Progenitor cell of endocrine pancreas (in vitro differentiated cells): ENCODE measurements at places on chromosomes 4 and X. TPM values are rescaled to one million over a fixed set of nuclear protein-coding genes. Genes with fewer than 3 reads are reported as not detected.

DNA sequence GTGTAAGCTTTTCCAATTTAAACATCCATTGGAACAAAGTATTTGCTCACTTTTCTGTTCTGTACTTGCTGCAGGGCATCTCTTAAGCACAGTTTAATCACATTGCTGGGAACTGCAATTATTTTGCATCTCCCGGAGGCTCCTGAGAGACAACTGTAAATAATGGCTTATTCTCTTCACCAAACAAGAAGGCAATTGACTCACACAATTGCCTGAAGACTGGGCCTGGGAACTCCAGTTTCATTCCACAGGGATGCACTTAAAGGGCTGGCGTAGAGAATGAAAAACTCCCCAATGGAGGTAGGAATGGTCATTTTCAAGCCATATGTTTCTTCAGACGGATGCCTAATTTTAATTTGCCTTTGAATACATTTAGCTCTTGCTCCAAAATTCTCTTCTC is 29.5 kb downstream of the TFDP3 start:
- H3K27me3 ChIP-seq, result peaks cover 3% of the 10 kb centered on the region
- no peak overlapping the region for H3K4me3 ChIP-seq
- H3K36me3 ChIP-seq, result no peaks in the 10 kb centered on the region

DNA sequence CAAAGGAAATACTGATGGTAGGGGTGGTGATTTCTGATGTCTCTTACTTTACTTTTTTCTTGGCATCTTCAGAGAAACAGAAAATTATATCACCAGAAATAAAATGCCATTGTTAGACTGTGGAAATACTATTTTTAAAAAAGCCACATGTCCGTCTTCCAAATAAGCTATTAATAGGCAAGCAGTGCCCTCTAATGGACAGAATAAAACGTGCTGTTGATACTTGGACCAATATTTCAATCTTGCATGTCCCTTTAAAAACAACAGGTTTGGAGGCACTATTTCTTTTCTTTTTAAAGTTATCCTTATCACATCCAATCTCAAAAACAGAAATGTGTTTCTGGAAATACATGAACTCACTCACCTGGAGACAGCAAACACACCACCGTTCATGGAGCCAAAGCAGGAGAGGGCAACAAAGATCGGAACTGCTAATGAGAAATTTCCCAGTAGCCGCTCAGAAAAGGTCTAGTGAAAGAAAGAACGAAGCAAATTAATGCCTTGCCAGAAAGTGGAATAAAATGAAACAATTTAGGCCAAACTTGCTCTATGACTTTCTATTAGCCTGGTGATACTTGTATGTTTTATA is 59.2 kb downstream of the SLC7A11 start:
- no peak overlapping the region for H3K27ac ChIP-seq
- H3K27me3 ChIP-seq, result no peaks in the 10 kb centered on the region
- no peak for DNase-seq
- peaks cover 3% of the 10 kb centered on the region for H3K36me3 ChIP-seq

DNA sequence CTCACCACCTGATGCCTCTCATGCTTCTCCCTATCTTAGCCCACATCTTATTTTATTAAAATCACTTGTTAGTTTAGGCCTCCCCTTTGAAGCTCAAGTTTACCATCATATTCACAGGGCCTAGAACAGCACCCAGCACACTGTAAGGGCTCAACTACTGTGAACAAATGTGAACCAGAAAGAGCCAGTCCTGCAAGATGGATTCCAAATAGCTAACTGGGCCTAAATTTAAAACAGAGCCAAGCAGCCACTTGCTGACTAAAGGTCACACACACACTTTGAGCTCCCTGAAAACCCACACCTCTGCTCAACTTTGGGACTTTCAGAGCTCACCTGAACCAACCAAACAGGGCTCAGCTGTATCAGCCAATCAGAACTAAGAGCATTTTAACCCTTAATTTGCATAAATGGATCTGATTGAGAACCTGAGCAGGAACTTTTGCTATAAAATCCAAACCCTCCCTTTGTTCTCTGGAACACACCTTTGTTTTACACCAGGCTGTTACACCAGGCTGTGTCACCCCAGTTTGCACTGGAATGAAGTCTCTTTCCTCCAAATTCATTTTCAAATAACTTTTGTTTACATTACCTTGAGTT is 62.1 kb upstream of the EXOC1L start:
- DNase-seq, result no peak
- H3K4me3 ChIP-seq, result no peak overlapping the region
- no peaks in the 10 kb centered on the region for H3K27me3 ChIP-seq
- peaks cover 6% of the 10 kb centered on the region for H3K4me1 ChIP-seq
- no peak overlapping the region for H3K27ac ChIP-seq

DNA sequence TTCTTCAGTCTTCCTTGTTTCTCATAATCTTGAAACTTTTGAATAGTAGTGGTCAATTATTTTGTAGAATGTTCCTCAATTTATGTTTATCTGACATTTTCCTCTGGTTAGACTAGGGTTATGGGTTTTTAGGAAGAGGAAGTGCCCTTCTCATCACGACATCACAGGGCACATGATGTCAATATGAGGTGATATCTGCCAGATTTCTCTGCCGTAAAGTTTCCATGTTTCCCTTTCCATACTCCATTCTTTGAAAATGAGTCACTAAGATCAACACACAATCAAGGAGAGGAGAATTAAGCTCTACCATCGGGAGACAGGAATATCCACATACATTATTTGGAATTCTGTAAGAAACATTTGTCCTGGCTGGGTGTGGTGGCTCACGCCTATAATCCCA is 28.4 kb downstream of the RP2 start:
- peaks cover 19% of the 10 kb centered on the region for H3K36me3 ChIP-seq
- H3K27ac ChIP-seq, result no peak overlapping the region
- H3K4me3 ChIP-seq, result no peak overlapping the region

DNA sequence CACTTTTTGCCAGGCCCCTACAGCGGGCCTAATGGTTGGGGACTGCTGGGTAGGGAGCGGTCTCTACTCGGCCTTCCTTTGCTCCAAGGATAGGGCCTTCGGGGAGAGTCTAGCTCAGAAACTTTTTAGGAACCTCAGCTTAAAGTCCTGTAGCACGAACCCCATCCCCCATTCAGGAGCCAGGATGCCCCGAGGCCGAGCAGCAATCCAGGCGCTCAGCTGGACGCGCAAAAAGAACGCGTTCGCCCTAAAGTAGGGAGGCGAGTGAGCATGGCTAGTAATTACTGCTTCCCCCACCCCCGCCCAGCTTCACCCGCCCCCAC is 9.7 kb downstream of the POU4F2 start:
- H3K36me3 ChIP-seq, result no peaks in the 10 kb centered on the region
- no peaks in the 10 kb centered on the region for H3K4me1 ChIP-seq
- peaks cover 95% of the 10 kb centered on the region for H3K27me3 ChIP-seq
- no peak overlapping the region for H3K27ac ChIP-seq
- no peak for DNase-seq

DNA sequence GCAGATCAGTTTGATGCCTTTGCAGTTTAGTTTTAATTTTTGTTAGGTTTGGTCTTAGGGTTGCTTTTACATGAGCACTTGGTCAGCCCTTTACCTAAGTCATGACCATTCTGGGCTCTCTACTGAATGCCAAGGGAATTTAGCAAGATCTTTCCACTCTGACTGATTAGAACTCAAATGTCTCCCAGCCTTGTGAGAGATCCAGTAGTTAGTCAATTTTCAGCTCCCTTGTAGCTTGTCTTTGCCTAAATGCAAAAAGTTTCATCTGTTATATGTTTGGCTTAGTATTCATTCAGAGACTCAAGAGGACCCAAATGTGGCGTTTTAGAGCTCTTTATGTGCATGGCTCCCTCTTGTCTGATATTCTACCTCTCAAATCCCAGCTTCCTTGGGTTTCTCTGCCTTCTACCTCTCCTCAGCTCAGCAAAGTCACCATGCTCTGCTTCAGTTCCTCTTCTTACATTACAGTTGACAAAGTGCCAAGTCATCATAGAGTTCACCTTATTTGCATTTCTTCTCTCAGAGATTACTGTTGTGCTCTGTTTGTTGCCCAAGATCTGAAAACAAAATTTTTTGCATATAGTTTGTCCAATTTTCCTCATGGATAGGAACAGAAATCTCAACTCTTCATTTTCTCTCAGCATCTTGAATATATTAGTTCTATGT is 17.5 kb upstream of the JAKMIP1 start:
- H3K4me3 ChIP-seq, result no peak overlapping the region
- H3K36me3 ChIP-seq, result no peaks in the 10 kb centered on the region
- DNase-seq, result no peak
- peaks cover 3% of the 10 kb centered on the region for H3K4me1 ChIP-seq
- H3K27me3 ChIP-seq, result peaks cover 51% of the 10 kb centered on the region

DNA sequence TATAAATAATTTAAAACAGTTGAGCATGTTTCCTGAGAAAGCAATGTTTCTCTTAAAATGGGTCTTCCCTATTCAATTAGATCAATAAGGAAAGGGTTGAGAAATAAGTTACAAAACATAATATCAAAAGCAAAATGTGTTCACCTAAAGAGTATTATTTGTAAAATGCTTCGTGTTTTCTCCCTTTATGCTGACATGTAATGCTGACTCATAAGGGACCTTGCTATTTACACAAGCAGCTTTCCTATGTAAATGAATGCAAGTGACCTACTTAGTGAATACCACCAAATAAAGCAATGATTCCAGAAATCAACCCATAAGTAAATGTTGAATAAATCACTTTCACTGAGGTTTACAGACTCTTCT is 91.5 kb downstream of the ELOVL6 start:
- no peak overlapping the region for H3K4me3 ChIP-seq
- DNase-seq, result no peak
- peaks cover 8% of the 10 kb centered on the region for H3K36me3 ChIP-seq
- H3K27me3 ChIP-seq, result no peaks in the 10 kb centered on the region

- H3K36me3 ChIP-seq, result no peaks in the 10 kb centered on the region
- H3K4me1 ChIP-seq, result peaks cover 5% of the 10 kb centered on the region
- H3K4me3 ChIP-seq, result no peak overlapping the region
- no peak for DNase-seq
- H3K27ac ChIP-seq, result no peak overlapping the region
These were observed 164.4 kb downstream of the FBXO8 start for GRCh38 chr4:174119051-174119450.

- no peak for DNase-seq
- H3K27me3 ChIP-seq, result no peaks in the 10 kb centered on the region
- no peak overlapping the region for H3K4me3 ChIP-seq
These were observed 25.8 kb upstream of the RNF150 start for GRCh38 chr4:141159027-141159426.

- H3K27me3 ChIP-seq, result no peaks in the 10 kb centered on the region
- no peaks in the 10 kb centered on the region for H3K4me1 ChIP-seq
- no peaks in the 10 kb centered on the region for H3K36me3 ChIP-seq
- DNase-seq, result no peak
- H3K4me3 ChIP-seq, result no peak overlapping the region
These were observed 90.0 kb upstream of the GRPR start for GRCh38 chrX:16033331-16033730.

- H3K4me1 ChIP-seq, result peaks cover 16% of the 10 kb centered on the region
- no peaks in the 10 kb centered on the region for H3K36me3 ChIP-seq
- no peak overlapping the region for H3K4me3 ChIP-seq
- no peak for DNase-seq
- no peaks in the 10 kb centered on the region for H3K27me3 ChIP-seq
- no peak overlapping the region for H3K27ac ChIP-seq
These were observed 182.8 kb downstream of the BANK1 start for GRCh38 chr4:101973361-101973760.

GRCh38 chr4:175961604-175962003 is 104.0 kb upstream of the WDR17 start:
- H3K4me3 ChIP-seq, result no peak overlapping the region
- H3K27me3 ChIP-seq, result no peaks in the 10 kb centered on the region
- no peak overlapping the region for H3K27ac ChIP-seq
- DNase-seq, result no peak
- H3K4me1 ChIP-seq, result peaks cover 4% of the 10 kb centered on the region

DNA sequence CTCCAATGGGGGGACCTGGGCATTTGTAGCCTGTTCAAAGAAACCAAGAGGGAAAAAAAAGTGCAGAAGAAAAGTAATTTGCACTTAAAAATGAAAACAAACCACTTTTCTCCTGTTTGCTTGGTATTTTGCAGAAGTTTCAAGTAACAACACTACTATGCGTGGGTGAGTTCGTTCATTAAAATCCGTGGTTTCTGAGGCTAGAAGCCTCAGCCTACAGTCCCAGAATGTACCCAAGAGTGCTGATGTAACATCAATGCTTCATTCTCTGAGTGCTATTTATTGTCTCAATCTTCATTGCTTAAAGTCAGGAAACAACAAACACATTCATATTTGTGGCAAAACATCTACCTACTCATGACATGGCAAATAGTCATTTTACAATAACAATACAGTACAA is 29.2 kb downstream of the LGI2 start:
- peaks cover 7% of the 10 kb centered on the region for H3K27me3 ChIP-seq
- DNase-seq, result no peak
- peaks cover 1% of the 10 kb centered on the region for H3K36me3 ChIP-seq
- no peak overlapping the region for H3K27ac ChIP-seq
- H3K4me1 ChIP-seq, result no peaks in the 10 kb centered on the region
- H3K4me3 ChIP-seq, result no peak overlapping the region

DNA sequence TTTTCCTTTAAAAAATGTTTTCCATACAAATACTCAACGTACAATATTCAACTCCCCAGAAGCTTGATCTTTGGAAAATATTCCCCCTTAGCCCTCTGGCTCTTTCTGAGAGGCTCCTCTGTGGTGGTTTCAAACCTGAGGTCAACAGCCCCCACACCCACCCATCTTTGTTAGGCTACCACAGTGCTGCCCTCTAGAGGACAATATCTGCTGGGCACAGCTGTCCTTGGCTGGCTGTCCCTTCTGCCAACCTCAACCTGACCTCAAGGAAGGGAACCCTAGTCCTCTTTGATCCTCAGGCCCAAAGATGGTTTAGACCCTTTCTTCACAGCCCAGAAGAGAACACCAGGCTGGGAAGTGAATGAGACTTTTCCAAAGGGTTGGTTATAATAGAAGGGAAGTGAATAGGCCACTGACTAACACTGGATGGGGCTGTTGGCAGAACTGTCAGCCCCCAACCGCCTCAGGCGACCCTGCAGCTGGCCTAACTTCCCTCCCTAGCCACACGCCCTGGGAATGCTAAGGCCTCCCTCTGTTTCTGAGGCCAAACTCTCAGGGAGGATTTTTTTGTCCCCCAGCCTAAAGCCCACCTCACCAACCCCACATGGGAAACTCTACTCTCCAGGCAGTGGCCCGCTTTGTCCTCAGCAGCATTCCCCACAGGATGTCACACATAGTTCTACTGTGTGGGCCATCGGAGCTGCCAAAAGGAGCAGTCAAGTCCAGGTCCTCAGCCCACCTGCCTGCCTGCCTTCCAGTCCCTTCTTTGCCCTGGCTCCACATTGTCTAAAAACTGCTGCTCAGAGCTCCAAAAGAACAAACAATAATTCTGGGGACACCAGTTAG is 34.3 kb downstream of the NYX start:
- no peaks in the 10 kb centered on the region for H3K36me3 ChIP-seq
- H3K4me1 ChIP-seq, result peaks cover 10% of the 10 kb centered on the region
- no peak overlapping the region for H3K4me3 ChIP-seq
- DNase-seq, result no peak
- H3K27ac ChIP-seq, result no peak overlapping the region

- no peak overlapping the region for H3K4me3 ChIP-seq
- no peak overlapping the region for H3K27ac ChIP-seq
- no peaks in the 10 kb centered on the region for H3K36me3 ChIP-seq
- no peak for DNase-seq
- no peaks in the 10 kb centered on the region for H3K27me3 ChIP-seq
These were observed 13.9 kb upstream of the GABRB1 start for GRCh38 chr4:47017494-47017893.

QRFPR gene
- total RNA-seq, result not detected in 2 replicates

GABRA4 gene
- not detected in 2 replicates for total RNA-seq

COL4A6 gene
- total RNA-seq, result 66.6 and 79.4 TPM in 2 replicates

STX18 gene
- 37.8 and 41.2 TPM in 2 replicates for total RNA-seq

SORBS2 gene
- total RNA-seq, result 92.6 and 94.2 TPM in 2 replicates

MAGEA8 gene
- total RNA-seq, result 0.22 TPM in 1 of 2 replicates, not detected in the other

MMAA gene
- total RNA-seq, result 8.1 and 9.8 TPM in 2 replicates

MND1 gene
- total RNA-seq, result 9.1 and 9.7 TPM in 2 replicates
